Smooth muscle cell of bladder (primary cell): ENCODE measurements at places on chromosomes 4 and X. TPM values are rescaled to one million over a fixed set of nuclear protein-coding genes. Genes with fewer than 3 reads are reported as not detected.

TCEAL3 gene
- total RNA-seq = 19.3 and 26.2 TPM in 2 replicates

DUSP9 gene
- not detected in 2 replicates for total RNA-seq

NPY2R gene
- total RNA-seq = under 0.01 TPM in 1 of 2 replicates, not detected in the other

RAB40AL gene
- 0.14 and 0.37 TPM in 2 replicates for total RNA-seq

LUZP4 gene
- not detected in 2 replicates for total RNA-seq

TENM3 gene
- total RNA-seq = 16.4 and 17.4 TPM in 2 replicates

PARM1 gene
- total RNA-seq = 1.00 and 2.0 TPM in 2 replicates

SLC25A43 gene
- total RNA-seq = 11.7 and 18.5 TPM in 2 replicates

ABCG2 gene
- total RNA-seq = 1.00 and 1.1 TPM in 2 replicates

C4orf50 gene
- total RNA-seq = under 0.01 TPM in 1 of 2 replicates, not detected in the other

DCHS2 gene
- total RNA-seq = under 0.01 TPM in 2 replicates
